AG10803 (cell line): ENCODE measurements at places on chromosomes 5 and 9.

DNA sequence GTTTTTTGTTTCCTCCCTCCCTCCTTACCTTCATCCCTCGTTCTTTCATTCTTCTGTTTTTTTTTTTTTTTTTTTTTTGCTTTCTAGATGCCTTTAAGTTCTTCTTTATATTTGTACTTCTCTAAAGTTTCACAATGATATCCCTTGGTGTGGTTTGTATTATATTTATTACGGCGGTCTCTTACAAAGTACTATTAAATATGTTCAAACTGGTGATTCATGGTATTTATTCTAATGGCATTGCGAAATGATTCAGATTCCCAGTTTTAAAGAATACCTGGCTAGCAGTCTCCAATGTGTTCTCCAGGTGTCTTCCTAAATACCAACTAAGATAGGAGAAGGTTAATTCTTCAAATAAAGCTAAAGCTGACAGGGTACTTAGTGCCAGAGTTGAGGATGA, 690.1 kb upstream of the COX7C start:
- DNase-seq, result no peak

GRCh38 chr5:67262206-67262605, 65.6 kb upstream of the CD180 start:
- no peak for DNase-seq

DNA sequence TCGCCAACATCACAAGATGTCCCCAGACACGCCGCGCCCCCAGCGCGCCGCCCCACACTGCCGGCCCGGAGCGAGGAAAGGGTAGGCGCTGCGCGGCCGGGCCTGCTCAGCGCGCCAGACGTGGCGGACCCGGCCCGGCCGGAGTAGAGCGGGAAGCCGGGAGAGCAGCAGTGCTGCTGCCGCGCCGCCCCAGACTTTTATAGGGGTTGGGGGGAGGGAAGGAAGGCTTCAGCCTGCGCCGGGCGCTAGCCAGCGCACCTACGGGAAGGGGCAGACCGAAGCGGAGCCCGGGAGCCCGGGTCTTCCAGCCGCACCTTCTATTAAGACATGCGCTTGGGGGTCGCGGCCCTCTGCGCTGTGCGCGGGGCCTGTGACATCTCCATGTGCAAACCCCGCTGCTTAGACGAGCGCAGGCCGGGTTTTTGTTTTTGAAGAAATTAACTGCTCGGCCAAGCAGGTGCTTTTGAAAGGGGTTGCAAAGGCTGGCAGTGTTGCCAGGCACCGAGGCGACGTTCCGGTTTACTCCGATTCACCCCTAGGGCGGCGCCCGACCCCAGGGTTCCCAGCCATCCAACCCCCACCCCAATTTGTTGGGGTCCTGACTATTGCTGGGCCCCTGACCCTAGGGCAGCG, 353 bp upstream of the PAX5 start:
- no peak for DNase-seq

GRCh38 chr9:75823151-75823550, 67.3 kb upstream of the PCSK5 start:
- DNase-seq, result no peak

- no peak for DNase-seq
Measured at GRCh38 chr9:101477214-101477613, 41.6 kb upstream of the ALDOB start.

- peak; percentile 87 for DNase-seq
Measured at GRCh38 chr9:96553070-96553469, 66.6 kb downstream of the CDC14B start.

GRCh38 chr9:113787871-113788270, 88.2 kb upstream of the ZNF618 start:
- DNase-seq, result no peak

GRCh38 chr5:137935694-137936093, 46.4 kb downstream of the PKD2L2 start:
- no peak for DNase-seq

DNA sequence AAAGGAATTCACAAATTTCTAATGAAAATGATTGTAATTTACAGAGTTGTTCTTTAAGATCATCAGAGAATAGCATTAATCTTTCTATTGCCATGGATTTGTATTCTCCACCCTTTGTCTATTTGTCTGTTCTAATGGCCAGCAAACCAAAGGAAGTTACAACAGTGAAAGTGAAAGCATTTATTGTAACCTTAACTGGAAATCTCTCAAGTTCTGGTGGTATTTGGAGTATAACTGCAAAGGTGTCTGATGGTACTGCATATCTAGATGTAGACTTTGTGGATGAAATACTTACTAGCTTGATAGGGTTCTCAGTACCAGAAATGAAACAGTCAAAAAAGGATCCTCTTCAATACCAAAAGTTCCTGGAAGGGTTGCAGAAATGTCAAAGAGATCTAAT, 21.7 kb downstream of the RMI1 start:
- peak; percentile 15 for DNase-seq

GRCh38 chr5:171599957-171600612, 180.6 kb downstream of the FGF18 start:
- DNase-seq, result no peak

DNA sequence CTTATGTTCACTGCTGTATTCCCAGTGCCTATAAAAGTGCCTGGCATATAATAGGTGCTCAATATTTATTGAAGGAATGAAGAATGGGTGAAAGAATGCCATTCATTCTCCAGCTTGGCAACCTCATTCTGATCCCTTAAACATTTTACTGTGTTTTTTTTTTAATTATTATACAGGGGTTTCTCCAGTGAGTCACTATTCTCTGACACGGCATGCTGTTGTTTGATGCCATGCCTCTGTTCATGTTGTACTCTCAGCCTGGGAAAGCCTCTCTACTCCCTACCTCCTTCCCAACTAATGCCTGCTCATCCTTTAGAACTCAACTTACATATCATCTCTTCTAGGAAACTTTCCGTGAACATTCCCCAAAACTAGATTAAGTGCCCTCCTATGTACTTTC, 70.2 kb upstream of the PHF24 start:
- no peak for DNase-seq

DNA sequence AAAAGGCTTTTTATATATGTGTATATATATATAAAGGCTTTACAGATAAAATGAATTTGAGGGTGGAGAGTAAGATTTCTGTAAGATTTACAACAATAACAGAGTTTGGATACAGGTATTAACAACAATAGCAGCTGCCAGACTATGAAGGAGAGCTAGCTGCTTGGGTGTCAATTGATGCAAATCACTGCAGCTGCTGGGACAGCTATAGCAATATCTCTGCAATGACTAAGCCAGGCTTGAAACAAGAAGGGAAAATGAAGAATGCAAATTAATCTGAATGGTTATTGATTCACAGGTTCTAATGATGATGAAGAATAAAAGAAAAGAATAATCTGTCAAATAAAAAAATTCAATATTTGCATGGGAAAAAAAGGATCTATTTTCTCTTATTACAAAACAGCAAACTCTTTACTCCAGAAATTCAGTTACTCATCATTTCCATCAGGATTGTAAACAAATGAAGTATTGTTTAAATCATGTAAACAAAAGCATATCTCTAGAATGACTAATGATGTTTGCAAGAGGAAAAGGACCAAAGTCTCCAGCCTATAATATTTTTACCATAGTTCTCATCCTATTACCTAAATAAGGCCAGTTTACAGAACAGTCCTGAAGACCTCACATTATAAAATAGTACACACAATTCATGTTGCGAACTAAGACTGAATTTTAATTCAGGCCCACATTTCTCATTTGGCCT, 219.0 kb downstream of the HTR1A start:
- no peak for DNase-seq

- DNase-seq, result peak; percentile 56
Measured at GRCh38 chr5:142922223-142922952, 152.2 kb downstream of the ARHGAP26 start.

DNA sequence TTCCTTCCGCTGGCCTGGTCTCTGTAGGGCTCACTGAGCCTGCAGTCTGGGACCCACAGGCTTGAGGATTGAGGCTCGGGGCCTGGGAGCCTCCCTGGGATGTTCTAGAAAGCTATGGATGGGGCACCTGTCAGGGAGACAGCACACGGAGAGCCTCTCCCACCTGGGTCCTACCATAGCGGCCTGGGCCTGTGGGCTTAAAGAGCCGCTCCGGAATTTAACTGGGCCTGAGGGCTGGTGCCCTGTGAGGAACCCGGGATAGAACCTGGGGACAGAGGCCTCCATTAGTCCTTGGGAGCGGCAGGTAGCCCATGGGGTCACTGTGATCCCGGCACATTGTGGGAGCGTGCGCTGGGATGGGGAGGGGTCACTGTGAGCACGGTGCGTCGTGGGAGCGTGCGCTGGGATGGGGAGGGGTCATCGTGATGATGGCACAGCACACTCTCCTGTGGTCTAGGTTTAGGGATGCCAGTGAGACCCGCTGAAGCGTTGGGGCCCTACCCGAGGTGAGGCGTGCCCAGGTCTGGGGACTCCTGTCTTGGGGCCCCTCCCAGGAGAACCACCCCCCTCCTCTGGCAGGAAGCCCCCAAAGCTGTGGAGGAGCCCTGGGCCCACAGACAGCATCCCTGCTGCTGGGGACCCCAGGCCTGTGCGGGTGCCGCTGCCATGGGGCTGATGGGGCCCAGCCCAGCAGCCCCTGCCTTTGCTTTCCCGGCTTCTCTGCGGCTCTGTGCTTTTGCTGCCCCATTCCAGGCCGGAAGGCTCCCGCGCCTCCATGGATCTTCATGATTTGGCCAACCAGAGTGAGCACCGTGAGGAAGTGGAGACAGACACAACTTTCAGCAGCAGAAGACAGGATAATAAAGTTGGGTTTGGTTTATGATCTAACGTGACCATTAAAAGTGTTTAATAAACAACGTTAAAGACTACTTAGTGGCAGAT, 3.4 kb upstream of the CEP72 start:
- no peak for DNase-seq

DNA sequence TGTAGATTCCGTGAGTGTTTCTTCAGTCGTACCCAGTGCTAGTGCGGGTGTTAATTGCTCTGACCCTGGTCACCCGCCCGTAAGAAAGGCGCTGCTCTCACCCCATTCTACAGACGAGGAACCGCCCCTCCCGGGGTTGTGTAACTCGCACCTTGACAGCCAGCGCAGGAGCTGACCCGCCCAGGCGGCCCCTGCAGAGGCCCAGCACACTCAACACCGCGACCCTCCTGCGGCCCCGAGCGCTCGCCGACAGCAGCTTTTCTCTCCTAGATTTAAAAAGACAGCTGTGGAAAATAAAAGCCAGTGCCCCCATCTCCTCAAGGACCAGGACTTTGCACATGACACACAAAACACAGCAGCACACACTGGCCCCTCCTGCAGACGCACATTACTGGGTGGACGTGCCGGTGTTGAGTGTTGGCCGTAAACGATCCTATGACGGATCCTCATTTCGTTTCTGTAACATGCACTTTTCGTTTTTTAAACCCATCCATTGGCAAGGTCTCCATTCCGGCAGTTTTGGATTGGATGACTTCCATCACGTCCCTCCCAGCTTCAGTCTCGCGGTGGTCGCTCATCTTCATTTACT, 22.9 kb downstream of the OR2V2 start:
- DNase-seq, result no peak

DNA sequence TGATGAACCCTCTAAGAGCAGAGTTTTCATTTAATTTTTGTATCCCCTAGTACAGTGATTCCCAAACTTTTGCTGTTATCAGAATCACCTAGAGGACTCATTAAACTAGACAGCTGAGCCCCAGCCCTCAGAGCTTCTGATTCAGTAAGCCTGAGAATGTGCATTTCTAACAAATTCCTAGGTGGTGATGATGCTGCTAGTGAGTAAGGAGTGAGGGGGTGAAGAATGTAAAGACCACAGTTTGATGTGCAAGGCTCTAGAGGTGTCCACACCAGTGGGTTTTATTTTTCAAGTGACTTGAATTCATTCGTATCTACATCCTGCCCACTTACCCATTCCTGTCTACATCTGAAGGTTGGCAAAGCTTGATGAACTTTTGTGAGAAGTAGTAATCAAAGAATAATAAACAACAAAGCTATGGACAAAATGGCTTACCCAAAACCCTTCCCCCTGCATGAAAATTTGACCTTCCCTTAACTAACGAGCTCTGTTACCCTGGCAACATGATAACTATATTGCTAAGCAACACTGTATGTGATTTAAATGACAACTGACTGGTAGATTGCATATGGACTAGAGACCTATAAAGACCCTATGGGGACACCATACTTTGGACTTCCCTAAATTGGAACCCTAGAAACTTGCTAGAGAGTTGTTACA, 35.2 kb downstream of the DTWD2 start:
- no peak for DNase-seq

GRCh38 chr5:83891261-83891660, 170.6 kb upstream of the HAPLN1 start:
- peak; percentile 11 for DNase-seq

GRCh38 chr5:28313321-28313951, 1275.0 kb upstream of the CDH9 start:
- DNase-seq, result no peak

DNA sequence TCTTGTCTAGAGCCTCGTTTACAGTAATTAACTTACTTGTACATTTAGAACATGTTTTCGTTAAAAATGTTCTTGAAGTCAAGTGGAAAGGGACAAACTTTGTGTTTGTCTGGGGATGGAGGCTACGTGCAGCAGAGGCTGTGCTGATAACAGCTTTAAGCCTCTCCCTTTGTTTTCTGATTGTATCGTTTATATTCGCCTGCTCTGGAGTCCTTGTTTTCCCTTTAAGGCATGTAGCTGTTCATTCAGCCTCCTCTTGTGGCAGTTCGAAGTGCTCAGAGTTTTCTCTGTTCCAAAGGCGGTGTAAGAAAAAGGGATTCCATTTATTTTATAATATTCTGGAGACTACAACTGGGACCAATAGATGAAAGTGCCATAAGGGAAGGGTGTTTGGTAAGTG, 1.9 kb downstream of the SLC36A1 start:
- DNase-seq, result no peak

DNA sequence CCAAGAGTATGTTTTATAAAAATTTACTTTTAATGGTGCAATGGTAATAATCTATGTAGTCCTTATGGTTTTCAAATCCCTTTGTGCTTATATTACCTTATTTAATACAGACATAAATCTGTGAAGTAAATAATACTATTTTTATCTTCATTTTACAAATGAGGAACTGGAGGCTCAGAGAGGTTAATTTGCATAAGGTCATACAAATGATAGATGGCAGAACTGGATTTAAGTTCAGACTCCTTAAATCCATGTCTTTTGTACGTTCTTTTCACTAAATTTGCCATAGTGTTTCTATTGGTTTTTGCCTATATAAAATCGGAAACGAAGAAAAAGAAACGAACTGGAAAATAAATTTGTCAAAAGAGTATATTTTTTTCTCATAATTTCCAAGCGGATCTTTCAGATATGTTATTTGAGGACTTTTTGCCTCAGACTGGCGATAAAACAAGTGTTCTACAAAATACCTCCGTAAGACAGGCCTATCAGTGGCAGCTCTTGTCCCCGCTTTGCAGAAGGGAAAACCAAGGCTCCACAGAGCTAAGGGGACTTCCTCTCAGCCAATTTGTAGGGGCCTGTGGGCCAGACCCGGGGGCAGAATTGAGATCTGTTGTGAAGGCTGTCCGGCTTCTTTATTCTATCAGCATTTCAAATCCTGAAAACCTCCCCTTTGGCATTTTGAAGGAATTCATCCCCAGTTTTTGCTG, 1.1 kb upstream of the TNFAIP8 start:
- no peak for DNase-seq

- no peak for DNase-seq
Measured at GRCh38 chr9:89929315-89929672, 324.5 kb downstream of the GADD45G start.
